ENCODE measurements at places on chromosomes 7 and 10. TPM values are rescaled to one million over a fixed set of nuclear protein-coding genes. Genes with fewer than 3 reads are reported as not detected.

ACHE gene
- total RNA-seq = 9.3 TPM

RADIL gene
- 16.5 TPM for total RNA-seq

GTF2IRD1 gene
- 33.6 TPM for total RNA-seq

DNA sequence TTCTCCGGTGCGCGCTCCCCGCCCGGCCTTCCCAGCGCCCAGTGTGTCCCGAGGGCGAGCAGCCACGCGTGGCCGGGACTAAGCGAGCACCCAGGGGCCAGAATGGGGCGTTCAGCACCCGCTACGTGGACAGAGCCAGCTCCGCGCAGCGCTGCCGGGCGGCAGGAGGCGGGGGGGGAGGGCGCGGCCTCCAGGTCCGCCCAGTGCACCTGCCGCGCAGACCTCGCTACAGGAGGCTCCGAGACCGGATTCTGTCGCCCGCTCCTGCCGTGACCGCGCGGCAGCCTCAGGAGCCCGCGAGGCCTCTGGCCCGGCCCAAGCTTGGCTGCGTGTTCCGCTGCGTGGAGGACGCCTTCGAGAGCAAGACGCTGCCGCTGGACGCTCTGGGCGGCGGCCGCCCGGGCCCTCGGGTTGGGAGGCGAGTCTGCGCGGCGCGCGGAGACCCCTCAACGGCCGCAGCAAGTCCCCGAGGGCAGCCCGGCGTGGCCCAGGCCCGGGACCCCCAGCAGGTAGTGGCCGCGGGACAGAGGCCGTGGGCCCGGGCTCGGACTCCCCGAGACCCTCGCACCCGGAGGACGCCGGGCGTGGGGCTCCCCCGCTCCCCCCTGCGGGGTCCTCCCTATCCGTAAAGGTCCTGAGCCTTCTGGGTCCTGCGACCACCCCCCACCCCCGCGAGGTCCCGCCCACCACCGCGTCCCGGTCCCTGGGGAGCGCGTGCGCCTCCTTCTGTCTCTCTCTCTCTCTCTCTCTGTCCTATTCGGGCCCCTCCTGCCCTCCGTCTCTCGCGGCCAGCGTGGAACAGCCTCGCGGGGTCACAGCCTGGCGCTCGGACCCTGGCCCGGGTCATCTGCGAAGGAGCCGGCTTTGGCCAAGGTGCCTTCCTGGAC lies 904 bp upstream of the DPYSL4 start:
- no peak for DNase-seq

DNA sequence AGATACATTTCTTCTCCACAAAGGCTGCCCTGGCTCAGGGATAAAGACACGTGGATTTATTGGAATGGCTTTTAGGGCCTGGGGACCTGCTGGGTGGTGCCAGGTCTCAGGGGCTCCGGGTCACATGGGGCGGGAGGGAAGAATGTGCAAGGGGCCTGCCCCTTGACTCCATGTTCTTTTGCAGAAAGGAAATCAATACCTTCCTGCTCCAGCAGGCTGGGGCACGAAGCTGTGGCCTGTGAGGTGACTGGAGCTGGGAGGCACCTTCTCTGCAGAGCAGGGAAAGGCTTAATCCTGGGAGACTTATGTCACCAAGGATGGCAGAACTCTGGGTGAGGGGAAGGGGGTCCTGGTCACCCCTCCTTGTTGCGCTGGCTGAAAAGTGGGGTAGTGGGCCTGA lies 42.3 kb upstream of the GNA12 start:
- no peak for DNase-seq

- no peak for DNase-seq
Observed at GRCh38 chr10:45354261-45354660, 19.8 kb upstream of the ALOX5 start.

DNA sequence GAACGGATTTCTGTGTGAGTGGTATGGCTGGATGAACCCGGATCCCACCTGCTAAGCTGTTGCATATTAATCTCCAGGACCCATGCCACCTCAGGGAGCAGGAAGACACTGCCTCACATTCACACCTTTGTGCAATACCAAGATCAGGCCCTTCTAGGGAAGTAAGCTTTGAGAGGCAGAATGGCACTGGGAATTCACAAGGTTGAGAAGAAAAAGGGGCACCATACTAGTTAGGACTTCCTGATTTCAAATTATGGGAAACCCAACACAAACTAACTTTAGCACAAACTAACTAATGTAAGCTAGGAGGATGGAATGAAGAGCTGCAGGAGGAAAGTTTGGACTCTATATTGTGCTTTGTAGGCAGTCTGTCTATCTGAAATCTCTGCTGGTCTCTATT lies 71.3 kb downstream of the TBXAS1 start:
- no peak for DNase-seq

DNA sequence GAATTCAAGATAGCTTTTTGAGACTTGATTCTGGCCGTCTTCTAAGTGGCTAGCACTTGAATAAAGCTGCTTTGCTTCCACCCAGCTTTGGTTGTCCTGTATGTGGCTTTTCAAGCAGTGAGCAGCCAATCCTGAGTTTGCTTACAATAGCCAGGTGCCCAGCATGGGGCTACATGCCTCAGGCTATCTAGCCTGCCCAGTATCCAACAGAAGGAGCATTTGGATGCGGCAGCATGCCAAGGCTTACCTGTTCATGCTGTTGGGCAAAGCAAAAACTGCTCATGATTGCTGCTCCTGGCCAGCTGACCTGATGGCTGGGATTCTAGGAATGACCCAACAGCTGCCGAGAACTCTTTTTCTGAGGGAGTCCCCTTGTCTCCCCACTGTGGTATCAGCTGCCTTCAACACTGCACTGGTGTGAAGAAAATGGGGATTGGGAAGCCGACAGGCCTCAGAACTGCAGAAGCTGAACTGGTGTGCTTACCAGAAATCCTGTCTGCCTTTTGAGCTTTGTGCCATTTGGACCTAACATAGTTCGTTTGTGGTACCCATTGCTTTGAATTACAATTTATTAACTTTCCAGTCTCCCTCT lies 618.9 kb upstream of the IGFBP3 start:
- DNase-seq = no peak

All from vagina (tissue), 2 donors.